Stimulated activated CD8-positive, alpha-beta memory T cell treated with anti-CD3 and anti-CD28 coated beads, Interleukin-7, amount 100 ng/mL, for 48 hours (primary cell): ENCODE measurements at places on chromosomes 6 and 20.
A peak's percentile ranks its signal among the peaks of the same experiment; 100 is the strongest.

GRCh38 chr20:8505476-8506200 lies 373.6 kb downstream of the PLCB1 start:
- no peak for DNase-seq

GRCh38 chr20:45339799-45340198 lies 8.4 kb downstream of the SDC4 start:
- DNase-seq, result no peak

GRCh38 chr6:35468980-35469750 lies 964 bp downstream of the RPL10A start:
- DNase-seq, result no peak

DNA sequence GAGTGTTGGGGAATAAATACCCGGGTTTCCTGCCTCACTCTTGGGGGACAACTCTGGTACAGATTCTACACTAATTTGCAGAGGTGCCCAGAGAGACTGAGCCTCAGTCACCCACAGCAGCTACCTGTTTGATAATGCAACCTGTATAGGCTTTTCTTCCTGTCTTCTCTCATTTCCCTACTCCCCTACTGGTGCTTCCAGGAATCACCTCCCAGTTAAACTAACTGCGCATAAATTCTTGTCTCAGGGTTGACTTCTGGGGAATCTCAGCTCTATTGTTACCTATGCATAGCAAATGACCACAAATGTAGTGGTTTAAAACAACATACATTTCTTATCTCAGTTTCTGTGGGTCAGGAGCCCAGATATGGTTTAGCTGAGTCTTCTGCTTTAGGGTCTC lies 11.3 kb downstream of the OCSTAMP start:
- no peak for DNase-seq

GRCh38 chr6:166554316-166554715 lies 32.2 kb downstream of the RAMACL start:
- DNase-seq, result no peak

- no peak for DNase-seq
Observed at GRCh38 chr6:69622230-69622629, 174.6 kb downstream of the LMBRD1 start.

DNA sequence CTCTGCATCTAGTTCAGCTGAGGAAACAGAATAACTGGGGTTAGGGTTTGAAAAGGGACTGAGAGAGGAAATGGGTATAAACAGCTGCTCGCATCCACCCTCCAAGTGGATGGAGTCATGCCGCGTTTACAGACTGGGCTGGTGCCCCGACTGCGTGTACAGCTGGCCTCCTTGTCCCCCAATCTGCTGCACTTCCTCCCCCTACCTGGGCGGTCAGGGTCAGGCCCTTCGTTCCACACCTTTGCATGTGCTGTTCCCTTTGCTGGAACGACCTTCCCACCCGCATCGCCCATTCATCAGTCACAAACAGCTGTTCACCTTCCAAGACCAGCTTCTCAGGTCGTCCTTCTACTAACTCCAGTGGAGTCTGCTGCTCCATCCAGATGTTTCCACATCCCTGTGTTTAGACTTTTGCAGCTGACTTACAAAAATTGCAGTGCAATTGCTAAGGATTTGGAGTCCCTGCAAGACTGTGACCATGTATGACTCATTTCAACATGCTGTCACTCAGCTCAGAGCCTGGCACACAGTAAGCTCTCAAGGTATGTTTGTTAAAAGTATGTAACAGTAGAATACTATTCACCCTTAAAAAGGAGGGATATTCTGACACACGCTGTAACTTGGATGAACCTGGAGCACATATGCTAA lies 129.3 kb downstream of the DTNBP1 start:
- DNase-seq, result no peak

DNA sequence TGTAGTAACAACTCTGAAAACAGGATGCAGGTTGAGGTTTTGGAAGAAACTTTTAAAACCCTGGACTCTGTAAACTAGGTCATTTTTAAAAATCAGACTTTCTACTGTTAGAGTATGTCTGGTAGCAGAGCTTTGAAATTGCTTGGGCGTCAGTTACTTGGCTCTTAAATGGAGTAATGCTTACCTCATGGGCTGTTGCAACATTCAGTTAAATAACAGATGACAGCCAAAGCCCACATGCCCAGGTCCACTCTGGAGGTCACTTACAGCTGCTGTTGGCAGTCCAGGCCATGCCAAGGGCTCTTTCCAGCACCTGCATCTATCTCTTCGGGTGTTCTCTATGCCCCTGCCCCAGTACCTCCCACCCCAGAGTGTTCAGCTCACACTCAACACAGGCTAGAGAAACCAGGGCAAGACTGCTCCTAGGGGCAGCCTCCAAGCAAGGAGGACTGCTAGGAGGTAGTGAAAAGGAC lies 96.4 kb downstream of the BANF2 start:
- no peak for DNase-seq

GRCh38 chr6:31122791-31123706 lies 2.8 kb upstream of the CDSN start:
- DNase-seq, result no peak

GRCh38 chr6:109093732-109094415 lies 772 bp downstream of the SESN1 start:
- no peak for DNase-seq

DNA sequence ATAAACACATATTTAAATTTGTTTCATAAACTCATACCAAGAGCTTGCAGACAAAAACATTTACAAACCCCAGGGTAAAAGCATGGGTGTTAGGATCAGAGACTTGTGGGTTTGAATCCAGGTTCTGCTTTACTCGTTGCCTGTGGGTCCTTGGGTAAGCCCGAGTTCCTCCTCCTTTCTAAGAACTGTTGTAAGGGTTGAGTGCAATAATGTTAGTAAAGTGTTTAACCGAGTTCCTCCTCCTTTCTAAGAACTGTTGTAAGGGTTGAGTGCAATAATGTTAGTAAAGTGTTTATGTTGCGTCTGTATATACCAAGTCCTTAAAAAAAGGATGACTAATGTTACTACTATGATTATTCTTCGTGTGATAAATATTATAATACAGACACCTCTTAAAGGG lies 18.7 kb downstream of the CCDC170 start:
- DNase-seq, result no peak

- DNase-seq, result peak; percentile 14
Observed at GRCh38 chr6:35552285-35552917, 39.7 kb upstream of the TULP1 start.

- DNase-seq, result no peak
Observed at GRCh38 chr20:25317351-25318075, 69.6 kb downstream of the PYGB start.

GRCh38 chr6:36229223-36229622 lies 32.7 kb downstream of the BRPF3 start:
- no peak for DNase-seq

GRCh38 chr6:142395768-142396231 lies 94.0 kb downstream of the ADGRG6 start:
- DNase-seq, result no peak

GRCh38 chr6:14429396-14429795 lies 311.8 kb downstream of the CD83 start:
- DNase-seq, result no peak

DNA sequence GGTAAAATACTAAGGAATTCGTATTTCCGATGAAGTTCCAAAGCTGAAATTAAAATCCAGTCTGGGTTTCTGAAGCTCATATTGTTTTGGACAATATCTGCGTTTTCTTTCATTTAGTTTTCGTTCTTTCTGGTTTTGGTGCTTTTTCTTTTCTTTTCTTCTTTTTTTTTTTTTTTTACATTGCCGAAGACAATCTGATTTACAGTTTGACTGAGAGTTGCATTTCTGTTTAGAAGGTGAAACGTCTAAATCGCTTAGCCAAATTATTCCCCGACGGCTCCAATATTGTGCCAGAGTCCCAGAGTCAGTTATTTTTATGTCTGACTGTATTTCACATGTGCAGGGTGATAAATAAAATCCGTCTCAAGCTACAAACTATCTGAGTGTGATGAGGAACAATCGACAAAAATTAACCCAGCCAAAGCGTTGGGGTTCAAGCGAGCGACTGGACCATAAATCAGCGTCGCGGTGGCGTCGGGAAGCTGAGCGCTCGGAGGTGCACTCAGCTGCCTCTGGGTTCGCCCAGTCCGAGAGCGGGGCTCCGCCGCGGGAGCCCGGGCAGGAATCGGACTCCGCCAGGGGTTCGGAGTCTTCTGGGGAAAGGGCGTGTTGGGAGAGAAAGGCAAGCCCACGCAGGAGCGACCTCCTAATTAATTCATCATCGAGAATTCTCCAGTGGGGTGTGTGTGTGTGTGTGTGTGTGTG lies 8.2 kb upstream of the TBX18 start:
- DNase-seq, result no peak
